Caki2 (cell line): ENCODE measurements at places on chromosomes 5 and 9.
A peak's percentile ranks its signal among the peaks of the same experiment; 100 is the strongest.

GRCh38 chr9:80320916-80321315 lies 749.2 kb downstream of the TLE4 start:
- DNase-seq = peak; percentile 23

- DNase-seq = no peak
Observed at GRCh38 chr5:167902298-167902697, 389.1 kb upstream of the WWC1 start.

DNA sequence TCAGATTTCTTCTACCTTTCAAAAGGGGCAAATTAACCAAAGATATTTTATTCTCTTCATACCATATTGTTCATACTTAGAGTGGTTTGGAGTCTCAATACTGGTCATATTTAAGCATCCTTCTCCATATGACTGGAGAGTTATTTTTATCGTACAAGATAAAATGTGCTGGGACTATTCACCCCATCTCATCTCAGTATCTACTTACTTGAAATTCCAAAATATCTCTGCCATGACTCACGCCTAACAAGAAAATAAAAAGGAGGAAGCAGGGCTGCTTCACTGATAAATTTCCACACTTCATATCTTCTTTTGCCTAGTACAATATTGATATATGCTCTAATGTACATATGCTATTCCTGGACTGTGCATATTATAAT lies 277.9 kb upstream of the CDH9 start:
- peak; percentile 11 for DNase-seq

GRCh38 chr9:137836151-137836830 lies 41.3 kb upstream of the CACNA1B start:
- DNase-seq = no peak

DNA sequence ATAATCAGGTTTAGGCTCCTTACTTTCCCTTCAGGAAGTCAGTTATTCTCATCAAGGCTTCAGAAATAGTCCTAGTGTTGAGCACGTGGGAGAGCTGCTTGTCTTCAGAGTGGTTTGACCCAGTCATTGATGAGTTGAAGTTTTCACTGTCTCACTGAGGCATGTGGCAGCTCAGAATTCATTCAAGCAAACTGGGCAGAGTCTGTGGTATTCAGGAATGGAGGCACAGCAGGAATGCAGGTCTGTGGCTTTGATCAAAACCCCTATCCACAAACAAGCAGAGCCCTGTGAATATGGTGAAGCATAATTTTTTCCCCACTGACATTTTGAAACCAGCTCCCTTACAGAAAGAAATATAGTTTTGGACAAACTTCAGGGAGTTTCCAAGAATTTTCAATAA lies 207.3 kb downstream of the CD180 start:
- no peak for DNase-seq

DNA sequence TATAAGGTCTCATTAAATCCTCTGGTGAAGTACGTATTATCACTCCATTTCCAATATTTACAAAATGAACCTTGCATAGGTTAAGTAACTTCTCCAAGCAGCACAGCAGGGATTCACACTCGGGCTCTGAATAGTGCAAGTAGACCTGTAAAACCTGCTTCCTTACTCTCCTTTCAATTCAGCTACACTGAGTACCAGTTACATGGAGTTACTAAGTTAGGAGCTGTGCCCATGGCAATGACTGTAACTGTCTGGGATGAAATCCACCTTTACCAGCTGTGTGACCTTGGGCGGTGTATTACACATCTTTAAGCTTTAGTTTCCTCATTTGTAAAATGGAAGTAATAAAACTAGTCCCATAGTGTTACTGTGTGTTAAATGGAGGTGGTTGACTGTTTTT lies 15.9 kb upstream of the MOB3B start:
- DNase-seq = no peak

DNA sequence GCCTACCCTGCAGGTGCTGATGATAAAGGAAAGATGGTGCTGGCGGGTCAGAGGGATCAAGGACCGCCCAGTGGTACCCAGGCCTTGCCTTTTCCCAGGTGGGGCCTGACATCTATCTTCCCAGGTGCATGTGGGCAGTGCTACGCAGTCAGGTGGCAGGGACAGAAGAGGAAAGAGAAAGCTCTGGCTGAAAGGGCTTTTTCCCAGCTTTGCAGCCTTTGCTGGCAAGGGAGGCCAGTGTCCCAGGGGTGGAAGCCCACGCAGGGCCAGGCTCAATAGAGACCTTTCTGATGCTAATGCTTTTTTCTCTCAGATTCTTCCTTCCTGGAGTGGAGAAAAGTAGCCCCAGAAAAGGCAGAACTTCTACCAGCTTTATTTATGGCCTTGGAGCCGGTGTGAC lies 36.7 kb downstream of the FABP6 start:
- DNase-seq = no peak

DNA sequence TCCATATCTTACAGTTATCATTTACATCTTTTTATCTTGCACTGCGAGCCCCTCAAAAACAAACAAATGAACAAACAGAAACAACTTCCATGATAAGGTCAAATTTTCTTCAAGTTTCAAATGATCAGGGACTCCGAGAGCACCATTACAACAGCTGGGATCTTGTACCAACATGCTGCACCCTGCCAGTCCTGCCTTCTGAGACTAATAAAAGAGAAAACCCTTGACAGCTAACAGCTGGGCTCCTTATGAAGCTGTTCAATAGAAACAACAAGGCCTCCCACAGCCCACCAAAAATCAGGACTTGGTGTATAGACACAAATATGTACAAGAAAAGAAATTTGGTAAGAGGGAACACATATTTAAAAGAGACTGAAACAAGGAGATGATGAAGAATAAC lies 985.3 kb upstream of the DMAC1 start:
- DNase-seq = no peak

DNA sequence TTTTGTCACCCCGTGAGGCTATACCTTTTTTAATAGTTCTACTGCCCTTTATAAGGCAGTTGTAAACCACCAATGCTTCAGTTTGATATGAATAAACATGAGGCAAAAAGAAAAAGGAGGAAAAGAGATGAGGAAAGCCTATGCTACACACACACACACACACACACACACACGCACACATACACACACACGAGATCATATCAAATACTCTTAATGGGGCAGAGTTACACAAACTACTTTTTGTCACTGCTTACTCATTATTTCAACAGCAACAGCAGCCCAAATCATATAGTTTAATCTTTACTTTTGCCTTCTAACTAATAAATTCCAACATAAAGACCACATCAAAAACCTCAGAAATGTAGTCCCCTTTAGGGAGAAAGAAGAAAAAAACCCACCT lies 116.8 kb upstream of the PAM start:
- no peak for DNase-seq

DNA sequence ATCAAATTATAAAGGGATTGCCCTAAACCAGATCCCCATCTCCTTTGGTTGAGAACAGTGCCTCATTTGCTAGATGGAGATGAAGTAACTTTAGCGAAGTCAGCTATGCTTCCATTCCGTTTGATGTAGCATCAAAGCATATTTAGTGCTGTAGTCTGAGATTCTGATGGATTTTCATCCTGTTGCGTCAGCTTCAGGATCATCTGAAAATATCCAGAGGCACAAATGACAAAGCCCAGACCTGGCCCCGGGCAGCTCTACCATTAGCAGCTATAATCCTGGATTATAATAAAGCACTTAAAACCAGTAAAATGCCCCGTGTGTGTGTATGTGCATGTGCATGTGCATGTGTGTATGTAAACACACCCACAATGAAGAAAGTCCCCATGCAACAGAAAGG lies 44.7 kb downstream of the ERAP1 start:
- DNase-seq = no peak

GRCh38 chr5:168311061-168311566 lies 19.7 kb downstream of the WWC1 start:
- DNase-seq = no peak

- no peak for DNase-seq
Observed at GRCh38 chr5:56490971-56491468, 257.9 kb upstream of the ANKRD55 start.

DNA sequence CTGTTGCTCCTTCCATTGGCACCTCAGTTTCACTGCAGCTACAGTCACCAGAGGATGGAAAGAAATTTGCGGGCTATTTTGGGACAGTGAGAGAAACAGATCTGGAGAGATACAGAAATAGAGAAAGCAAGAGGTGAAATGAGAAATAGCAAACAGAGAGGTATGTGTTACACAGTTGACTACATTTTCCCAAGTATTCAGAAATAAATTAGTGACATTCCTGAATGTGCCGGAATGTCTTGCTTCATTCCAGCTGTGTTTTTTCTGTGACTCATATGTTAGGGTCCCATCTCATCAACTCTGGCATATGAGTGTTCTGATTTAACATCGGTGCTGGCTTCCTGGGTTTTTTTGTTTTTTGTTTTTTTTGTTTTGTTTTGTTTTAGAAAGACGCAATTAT lies 63.8 kb upstream of the ZNF462 start:
- peak; percentile 68 for DNase-seq

GRCh38 chr5:96023518-96023917 lies 61.9 kb upstream of the ELL2 start:
- DNase-seq = no peak

DNA sequence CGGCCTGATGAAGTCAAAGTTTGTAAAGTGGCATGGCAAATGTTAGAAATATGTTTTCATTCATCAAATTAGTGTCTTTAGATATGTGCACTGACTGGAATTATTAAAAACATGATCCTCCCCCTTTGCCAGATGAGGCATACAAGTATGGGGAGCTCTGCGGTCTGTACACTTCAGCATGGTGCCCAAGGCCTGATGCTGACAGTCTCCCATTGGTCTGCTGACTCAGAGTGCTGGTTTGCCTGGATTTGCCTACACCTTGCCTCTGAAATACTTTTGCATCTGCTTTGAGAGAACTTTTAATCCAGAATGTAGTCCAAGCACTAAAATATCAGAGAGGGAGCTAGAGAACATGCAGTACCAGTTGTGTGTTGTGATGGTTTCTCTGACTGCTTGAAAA lies 354.3 kb upstream of the ACTBL2 start:
- DNase-seq = no peak

GRCh38 chr5:144100702-144101101 lies 69.8 kb downstream of the YIPF5 start:
- no peak for DNase-seq

- peak; percentile 59 for DNase-seq
Observed at GRCh38 chr9:31908158-31908890, 476.1 kb upstream of the ACO1 start.

- no peak for DNase-seq
Observed at GRCh38 chr5:35337340-35338156, 107.3 kb upstream of the PRLR start.

DNA sequence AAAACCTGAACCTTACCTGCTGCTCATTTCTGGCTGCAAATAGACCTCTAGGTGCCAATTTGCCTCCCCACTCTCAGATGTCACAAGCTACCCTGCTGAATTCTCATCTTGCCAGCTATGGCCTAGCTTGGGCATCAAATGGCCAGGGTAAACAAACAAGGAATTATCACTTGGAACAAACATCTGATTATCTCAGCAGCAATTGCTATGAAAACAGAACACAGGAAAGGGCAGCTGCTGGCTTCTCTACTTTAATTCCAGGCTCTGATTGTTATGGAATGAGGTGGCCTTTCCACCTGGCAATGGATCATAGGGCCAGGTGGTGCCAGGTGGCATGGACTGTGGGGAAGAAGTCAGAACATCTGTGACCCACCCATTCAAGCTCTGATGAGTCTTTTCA lies 505.1 kb downstream of the TLR4 start:
- DNase-seq = no peak

GRCh38 chr5:178338126-178338749 lies 105.6 kb upstream of the PHYKPL start:
- DNase-seq = no peak

GRCh38 chr5:44770780-44771717 lies 37.7 kb upstream of the MRPS30 start:
- no peak for DNase-seq
